ENCODE measurements at places on chromosomes 11 and 22.
A peak's percentile ranks its signal among the peaks of the same experiment; 100 is the strongest.

- no peak for DNase-seq
These were observed 49.5 kb downstream of the LGR4 start for GRCh38 chr11:27423125-27423524.

GRCh38 chr11:96567176-96567575 lies 177.4 kb downstream of the JRKL start:
- DNase-seq, result no peak

DNA sequence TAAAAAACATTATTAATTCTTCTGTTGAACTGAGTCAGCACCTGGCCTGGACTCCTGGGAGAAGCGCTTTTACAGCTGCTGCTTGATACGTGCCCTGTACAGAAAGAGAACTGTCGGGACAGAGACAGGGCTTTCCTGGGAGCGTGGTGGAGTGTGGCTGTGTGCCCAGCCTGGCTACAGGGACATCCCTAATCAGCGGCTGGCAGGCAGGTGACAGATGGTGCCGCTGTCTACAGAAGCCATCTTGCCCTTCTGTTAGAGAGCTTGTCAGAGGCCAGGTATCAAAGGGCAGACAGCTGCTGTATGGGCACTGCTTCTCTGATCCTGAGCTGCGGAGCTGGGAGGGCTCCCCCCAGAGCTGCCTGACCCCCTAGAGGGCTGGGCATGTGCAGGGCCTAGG lies 361.8 kb downstream of the TENM4 start:
- DNase-seq, result no peak

GRCh38 chr11:86551288-86552092 lies 120.9 kb downstream of the ME3 start:
- no peak for DNase-seq

- peak; percentile 50 for DNase-seq
These were observed 32.4 kb downstream of the EIF3F start for GRCh38 chr11:8019314-8020243.

DNA sequence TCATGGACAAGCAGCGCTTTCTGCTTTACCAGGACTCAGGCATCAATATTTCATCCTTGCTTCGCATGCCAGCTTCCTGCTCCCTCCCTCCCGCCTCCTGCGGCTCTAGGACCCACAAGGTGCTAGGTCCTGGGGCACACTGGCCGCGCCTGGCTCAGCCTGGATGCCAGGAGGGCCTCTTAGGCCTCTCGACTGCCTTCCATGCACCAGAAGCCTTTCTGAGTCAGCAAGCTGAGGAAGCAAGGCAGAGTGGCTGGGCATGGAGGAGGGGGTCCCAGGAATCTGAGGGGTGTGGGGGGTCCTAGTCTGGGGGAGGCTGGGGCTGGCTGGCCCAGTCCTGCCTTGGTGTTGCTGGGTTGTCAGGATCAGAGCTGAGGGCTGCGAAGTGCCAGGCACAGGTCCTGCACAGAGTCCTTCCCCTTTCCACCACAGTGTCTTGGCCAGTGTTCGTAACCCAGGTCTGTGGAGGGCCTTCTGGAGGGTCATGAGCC lies 61.0 kb upstream of the THY1 start:
- no peak for DNase-seq

- DNase-seq, result peak; percentile 64
These were observed 46.4 kb downstream of the CD82 start for GRCh38 chr11:44611687-44612434.

GRCh38 chr11:103354656-103355055 lies 245.4 kb downstream of the DYNC2H1 start:
- no peak for DNase-seq

DNA sequence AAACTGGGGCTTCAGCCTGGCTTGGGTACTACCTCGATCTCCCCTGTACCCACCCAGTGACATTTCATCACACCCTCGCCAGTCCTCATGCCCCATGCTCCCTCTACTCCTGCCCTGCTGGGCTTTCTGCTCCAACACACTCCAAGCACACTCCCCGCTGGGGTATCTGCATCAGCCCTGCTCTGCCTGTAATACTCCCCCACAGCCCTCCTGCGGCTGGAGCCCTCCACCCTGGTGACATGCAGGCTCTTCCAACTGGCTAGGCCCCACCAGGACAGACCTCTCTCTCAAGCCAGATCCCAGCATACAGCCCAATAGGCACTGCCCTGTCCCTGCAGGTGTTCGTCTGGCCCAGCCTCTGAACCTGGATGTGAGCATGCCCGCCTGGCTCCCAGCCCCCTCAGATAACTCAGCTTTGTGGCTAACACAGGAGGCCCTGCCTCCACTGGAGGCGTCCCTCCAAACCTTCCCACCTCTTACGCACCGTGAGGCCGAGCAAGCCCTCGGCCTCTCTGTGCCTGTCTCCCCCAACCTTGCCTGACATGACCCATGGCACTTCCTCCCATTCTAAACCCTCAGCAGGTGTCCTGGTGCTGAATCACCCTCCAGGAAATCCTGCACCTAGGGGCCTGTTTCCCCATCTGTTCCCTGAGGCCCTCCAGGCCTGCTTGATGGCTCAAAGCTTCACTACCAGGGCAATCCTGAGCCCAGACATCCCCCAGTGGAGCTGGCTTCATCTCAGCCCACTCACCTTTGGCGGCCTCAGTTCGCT lies 33.5 kb upstream of the TXNRD2 start:
- DNase-seq, result no peak

GRCh38 chr22:37462983-37463382 lies 23.2 kb downstream of the MFNG start:
- no peak for DNase-seq

- no peak for DNase-seq
These were observed 72.2 kb downstream of the PAK1 start for GRCh38 chr11:77401486-77402217.

GRCh38 chr22:44891791-44892190 lies 118.0 kb downstream of the PHF21B start:
- no peak for DNase-seq

- DNase-seq, result no peak
These were observed 32.3 kb downstream of the PDHX start for GRCh38 chr11:34948696-34949095.

DNA sequence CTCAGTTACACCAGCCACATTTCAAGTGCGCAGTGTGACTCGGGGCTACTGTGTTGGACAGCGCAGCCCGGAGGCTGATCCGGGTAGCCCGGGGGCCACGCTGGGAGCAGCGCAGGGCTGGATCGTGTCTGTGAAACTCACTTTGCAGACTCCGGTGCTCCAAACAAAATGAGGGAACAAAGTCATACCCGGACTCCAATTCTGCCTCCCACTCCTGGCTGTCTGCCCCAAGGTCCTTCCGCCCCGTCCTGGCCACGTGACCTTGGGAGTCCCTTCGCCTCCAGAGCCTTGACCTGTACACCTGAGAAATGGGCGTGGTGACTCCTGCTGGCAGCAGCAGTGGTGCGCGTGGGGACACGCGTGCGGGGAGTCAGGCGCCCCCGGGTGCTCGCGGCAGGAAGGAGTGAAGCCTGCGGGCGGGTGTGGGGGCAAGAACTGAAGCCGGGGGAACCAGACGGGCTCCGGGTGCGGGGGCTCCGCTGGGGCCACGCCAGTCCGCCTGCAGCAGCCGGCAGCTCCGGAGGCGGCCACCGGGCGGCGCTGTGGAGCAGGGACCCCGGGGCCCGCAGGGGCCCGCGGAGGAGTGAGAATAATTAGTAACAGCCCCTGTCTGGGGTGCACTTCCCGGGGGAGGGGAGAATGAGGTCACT lies 42.4 kb downstream of the KCNJ4 start:
- peak; percentile 73 for DNase-seq

GRCh38 chr11:132744771-132745170 lies 787.5 kb downstream of the OPCML start:
- DNase-seq, result no peak

GRCh38 chr11:82907371-82907770 lies 5.8 kb downstream of the DDIAS start:
- no peak for DNase-seq

GRCh38 chr11:16337421-16338213 lies 18.7 kb downstream of the SOX6 start:
- no peak for DNase-seq

DNA sequence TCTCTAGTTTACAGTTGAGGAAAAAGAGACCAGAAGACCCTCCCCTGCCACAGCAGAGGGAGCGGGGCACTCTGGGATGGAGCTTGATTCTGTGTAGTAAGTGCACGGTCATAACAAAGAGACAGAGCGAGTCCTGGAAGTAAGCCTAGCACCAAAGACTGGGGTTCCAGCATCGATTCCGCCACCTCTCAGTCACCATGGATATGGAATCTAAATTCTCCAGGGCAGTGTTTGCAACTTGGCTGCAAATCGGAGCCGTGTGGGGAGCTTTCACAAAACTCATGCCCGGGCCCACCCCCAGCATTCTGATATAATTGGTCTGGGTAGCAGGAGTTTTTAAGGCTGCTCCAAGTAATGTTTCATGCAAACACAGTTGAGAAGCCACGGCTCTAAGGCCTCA lies 129.5 kb upstream of the OPCML start:
- DNase-seq, result no peak

DNA sequence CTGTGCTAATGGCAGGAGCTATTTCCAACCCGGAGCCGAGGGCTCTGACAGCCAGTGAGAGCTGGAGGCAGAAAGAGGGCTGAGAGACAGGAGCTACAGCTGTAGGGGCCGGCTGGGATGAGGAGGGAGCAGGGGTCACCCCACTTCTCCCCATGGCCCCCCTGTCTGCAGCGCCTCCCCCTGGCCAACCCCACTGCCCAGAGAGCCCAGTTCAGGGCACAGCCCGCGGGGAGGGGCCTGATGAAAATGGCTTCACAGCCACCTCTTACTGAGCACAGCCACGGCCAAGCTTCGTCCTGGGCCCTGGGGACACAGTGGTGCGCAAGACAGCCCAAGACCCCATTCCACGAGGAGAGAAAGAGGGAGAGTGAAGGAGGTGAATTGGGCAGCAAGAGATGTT lies 27.9 kb downstream of the RPL3 start:
- no peak for DNase-seq

DNA sequence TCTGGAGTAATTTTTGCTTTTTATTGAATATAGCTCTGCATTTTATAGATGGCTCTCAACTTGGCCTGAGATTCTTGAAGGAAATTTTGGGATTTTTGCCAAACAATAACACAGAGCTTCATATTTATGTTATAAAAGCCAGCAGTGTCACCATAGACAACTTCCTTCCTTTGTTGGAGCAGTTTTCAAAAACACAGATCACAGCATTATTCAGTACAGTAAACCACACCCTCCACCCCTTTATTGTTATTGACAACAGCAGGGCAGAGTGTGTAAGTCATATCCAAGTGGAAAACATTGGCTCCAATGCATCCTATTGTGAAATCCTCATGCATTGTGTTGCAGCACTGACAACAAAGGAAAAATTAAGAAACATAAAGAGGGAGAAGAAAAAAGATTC lies 62.6 kb upstream of the PRSS23 start:
- no peak for DNase-seq

DNA sequence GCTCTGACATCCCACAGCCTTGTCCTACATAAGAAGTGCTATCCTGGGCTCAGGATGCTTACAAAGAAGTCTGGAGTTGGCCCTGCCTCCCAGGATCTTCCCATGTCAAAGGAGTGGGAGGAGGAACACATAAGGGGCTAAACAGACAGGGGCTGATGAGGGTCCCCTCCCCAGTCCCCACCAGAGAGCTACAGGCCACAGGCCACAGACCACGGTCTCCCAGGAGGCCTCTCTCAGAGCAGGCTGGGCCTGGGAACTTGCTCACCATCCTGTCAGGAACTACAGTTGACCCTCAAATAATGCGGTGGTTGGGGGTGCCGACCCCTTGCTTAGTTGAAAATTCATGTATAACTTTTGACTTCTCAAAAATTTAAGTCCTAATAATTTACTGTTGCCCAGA lies 315.5 kb downstream of the NTM start:
- DNase-seq, result no peak

DNA sequence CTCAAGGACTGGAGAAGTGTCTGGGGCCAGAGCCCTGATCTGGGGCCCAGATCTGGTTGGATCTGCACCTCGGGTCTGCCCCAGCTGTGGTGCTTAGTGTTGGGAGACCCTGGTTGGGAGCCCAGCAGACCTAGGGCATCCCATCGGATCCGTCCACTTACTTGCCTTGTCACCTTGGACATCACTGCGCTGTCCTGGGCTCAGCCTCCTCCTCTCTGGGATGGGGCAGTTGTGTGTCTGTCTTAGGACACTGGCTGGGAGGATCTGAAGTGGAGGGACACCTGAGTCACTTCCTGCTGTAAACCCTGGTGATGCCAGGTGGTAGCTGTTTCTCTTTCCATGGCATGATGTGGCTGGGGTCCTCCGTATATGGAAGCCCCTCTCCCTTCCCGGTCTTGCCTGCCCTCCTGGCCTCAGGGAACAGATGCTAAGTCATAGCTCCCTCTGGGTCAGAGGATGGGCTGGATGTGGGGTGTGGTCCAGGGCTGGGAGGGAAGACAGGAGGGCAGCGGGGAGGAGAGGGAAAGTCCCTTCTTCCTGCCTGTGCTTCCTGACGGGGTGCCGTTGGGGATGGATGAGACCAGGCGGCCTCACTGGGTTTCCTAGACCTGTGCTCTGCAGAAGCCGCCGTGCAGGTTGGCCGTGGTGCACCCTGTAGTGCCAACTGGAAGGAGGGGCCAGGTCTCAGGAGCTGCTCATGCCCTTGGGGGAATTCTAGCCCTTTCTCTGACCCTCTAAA lies 12.1 kb upstream of the OMP start:
- no peak for DNase-seq

GRCh38 chr22:23745791-23746190 lies 5.1 kb downstream of the ZNF70 start:
- no peak for DNase-seq

GRCh38 chr22:38868886-38869381 lies 3.1 kb downstream of the CBX6 start:
- DNase-seq, result peak; percentile 91

DNA sequence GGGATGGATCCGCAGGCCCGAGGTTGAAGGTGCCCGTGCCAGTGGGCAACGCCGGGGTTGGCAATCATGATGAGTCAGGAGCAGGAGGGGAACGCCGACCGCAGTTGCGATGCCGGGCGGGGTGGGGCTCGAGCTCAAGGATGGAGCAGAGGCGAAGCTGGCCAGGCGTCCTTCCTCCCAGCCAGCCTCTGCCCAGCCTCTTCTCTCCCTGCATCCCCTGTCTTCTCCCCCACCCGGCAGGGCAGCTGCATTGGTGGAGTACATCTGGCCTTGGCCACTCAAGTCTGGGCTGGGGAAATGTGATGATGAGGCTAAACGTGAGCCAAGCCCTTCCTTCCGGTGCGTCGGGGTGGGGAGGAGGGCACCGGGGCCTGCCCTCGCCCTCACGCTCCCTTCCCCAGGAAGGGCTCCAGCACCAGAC lies 3.9 kb downstream of the IFITM10 start:
- no peak for DNase-seq

- no peak for DNase-seq
These were observed 72.1 kb upstream of the TCF20 start for GRCh38 chr22:42342426-42343120.

- no peak for DNase-seq
These were observed 23.0 kb downstream of the ANKK1 start for GRCh38 chr11:113410414-113411135.

GRCh38 chr11:16356057-16356760 lies at the start of gene SOX6:
SOX6 (minus strand) TSS chr11:16356546; CDS start chr11:16341248, 15,298 bp downstream.
- no peak for DNase-seq

GRCh38 chr11:109085708-109086373 lies 336.1 kb upstream of the C11orf87 start:
- DNase-seq, result no peak

- peak; percentile 65 for DNase-seq
These were observed at the start of gene APOBEC3H for GRCh38 chr22:39097098-39098020. APOBEC3H (plus strand) TSS chr22:39097244; CDS start chr22:39100279, 3,035 bp downstream.
